ENCODE measurements at places on chromosomes 2 and 18. TPM values are rescaled to one million over a fixed set of nuclear protein-coding genes. Genes with fewer than 3 reads are reported as not detected.

GRCh38 chr2:178895872-178896271, 88.6 kb upstream of the TTN start:
- no peak for ATAC-seq

GRCh38 chr2:148416248-148416647, 228.3 kb upstream of the EPC2 start:
- ATAC-seq: no peak

DNA sequence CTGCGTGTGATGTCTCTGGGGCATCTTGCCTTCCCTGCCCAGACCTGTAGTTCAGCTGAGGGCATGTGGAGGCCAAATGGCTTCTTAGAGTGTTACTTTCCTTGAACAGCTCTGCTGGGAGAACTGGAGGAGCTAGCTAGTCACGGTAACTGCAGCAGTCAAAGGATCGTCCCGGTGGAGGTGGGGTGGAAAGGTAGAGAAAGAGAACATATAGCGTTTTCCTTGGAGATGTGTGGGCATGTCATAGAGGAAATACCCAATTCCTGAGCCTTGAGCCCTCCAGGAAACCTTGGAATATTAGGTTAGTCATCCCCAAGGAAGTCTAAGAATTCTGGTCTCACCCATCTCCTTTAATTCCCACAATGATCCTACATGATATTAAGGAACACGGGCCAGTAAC, 33.5 kb upstream of the IL37 start:
- no peak for ATAC-seq

- ATAC-seq: peak; percentile 79
These were observed 106.4 kb upstream of the NCKAP5 start for GRCh38 chr2:133674433-133675331.

DNA sequence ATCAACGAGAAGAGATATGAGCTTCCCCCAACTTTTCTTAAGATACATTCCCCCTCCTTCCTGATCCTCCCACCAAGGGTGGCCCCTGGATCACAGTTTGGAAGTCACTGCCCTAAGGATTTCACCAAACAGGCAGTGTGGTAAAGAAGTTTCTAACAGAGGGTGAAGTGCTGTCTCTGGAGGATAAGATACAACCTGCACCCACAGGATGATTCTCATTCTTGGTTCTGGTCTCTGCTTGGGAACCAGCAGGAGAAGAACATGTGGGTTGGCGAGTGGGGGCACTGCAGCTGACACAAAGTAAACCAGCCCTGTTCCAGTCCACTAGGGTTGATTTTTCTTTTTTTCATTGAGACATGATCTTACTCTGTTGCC, 9.3 kb downstream of the NFE2L2 start:
- ATAC-seq: no peak

- no peak for ATAC-seq
These were observed 306.2 kb downstream of the ALK start for GRCh38 chr2:29615183-29615582.

GRCh38 chr2:216572582-216573578, 60.3 kb upstream of the IGFBP2 start:
- ATAC-seq: no peak

DNA sequence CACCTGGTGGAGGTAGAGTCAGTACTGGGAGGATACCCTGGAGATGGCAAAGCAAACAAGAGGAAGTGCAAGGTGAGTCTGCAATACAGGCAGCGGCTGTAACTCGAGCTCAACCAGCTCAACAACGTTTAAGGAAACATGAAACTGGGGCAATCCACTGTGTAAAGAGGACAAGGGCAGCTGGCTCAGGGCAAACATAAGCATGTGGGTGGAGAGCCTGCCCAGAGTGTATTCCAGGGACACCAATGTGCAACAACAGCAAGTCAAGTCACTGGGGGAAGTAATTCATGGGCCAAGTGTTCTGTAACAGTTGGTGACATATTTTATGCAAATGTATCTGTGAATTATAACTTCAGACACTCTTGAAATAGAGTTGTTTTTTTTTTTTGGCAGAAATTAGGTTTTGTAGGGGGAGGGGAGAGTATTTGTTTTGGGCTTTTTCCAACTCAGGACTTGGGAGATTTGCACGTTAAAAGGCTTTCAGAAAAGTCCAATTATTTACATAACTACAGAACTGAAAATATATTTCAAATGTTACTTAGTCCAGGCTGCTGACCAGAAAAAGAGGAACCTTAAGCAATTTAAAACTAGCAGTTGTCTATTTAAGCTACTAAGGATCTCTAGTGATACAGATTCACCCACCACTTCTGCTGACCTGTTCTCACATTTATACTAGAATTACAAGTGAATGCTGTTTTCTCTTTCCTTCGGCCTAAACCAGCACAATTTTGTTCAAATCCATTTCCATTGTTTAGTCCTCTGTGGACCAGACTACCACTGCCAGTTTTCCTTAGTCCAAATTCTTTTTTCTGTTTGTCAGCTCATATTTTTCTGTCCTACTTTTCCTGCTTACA, 18.6 kb downstream of the NRXN1 start:
- peak; percentile 43 for ATAC-seq

DNA sequence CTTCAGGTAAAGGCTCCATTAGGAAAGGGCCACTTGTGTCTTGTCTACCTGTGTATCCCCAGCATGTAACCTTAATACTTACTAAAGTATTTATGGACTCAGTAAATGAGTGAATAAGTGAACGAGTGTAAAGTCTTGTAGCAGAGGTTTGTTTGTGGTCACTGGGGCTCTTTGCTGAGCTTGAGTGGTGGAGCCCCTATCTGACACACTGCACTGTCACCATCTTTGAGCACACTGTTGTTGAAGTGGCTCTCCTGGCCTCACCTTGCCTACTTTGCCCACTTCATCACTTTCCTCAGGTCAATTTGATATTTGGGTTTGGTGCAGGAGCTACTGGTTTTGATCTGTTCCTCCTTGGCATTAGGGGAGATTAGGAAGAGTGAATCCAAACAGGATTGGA, 39.3 kb upstream of the ZEB2 start:
- ATAC-seq: no peak

DNA sequence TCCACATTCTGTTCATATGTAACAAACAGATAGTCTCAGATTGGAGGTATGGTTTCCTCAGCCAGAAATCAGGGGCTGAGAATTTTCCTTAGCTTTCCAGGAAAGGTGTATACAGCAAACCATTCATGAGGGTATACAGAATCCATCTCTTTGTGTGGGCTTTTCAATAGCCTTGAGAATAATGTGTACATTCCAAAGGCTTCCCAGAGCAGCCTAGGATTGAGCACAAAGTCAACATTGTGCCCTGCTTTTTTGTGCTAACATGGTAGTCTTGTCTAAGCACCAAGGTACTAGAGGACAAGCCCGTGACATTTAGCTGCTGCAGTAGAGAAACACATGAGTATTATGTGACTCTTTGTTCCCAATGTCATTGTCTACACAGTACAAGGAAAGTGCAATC, 322.1 kb upstream of the TANK start:
- ATAC-seq: no peak

- no peak for ATAC-seq
These were observed 116.2 kb downstream of the STPG4 start for GRCh38 chr2:47038656-47039488.

DNA sequence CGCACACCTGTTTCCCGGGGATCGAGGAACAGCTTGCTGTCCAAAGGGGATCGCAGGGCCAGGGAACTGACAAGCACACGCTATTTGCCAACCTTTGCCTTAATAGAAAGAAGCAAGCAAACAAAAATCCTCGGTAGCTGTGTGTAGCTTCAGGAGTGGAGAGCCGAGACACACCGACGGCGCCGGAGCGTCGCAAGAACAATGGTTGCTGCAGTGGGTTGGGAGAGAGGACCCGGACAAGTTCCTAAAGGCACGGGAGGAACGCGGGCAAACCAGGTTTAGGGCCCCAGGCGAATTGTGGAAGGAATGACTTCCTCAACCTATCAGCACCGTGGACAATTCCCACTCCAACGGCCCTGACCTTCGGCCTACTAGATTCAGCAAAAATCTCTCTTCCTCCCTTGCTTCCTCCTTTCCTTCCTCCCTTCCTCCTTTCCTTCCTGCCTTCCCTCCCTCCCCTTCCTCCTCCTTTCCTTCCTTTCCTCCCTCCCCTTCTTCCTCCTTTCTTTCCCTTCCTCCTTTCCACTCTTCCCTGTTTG, 4.9 kb upstream of the NEUROD1 start:
- no peak for ATAC-seq

DNA sequence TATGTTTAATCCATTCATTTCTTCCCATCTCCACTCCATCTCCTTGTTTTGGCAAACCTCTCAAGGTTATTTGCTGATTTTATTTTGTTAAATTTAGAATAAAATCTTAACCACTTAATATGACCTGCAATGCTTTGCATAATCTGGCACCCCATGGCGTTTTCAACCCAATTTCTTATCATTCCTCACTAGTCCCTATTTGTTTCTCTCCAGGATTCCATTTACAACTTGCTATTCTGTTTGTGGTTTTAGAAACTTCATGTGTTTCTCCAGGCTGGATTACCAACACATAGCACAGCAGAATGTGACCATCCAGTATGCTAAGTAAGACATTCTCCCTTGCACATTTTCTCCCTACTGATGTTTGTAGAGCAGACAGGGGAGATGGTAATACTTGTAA, 749.2 kb upstream of the FSHR start:
- ATAC-seq: no peak

- ATAC-seq: no peak
These were observed 51.7 kb upstream of the ATP5MC3 start for GRCh38 chr2:175233135-175233719.

GRCh38 chr2:18961991-18962421, 372.6 kb upstream of the NT5C1B start:
- ATAC-seq: no peak

- ATAC-seq: peak; percentile 62
These were observed 22.2 kb upstream of the IL1RN start for GRCh38 chr2:113105047-113105785.

DNA sequence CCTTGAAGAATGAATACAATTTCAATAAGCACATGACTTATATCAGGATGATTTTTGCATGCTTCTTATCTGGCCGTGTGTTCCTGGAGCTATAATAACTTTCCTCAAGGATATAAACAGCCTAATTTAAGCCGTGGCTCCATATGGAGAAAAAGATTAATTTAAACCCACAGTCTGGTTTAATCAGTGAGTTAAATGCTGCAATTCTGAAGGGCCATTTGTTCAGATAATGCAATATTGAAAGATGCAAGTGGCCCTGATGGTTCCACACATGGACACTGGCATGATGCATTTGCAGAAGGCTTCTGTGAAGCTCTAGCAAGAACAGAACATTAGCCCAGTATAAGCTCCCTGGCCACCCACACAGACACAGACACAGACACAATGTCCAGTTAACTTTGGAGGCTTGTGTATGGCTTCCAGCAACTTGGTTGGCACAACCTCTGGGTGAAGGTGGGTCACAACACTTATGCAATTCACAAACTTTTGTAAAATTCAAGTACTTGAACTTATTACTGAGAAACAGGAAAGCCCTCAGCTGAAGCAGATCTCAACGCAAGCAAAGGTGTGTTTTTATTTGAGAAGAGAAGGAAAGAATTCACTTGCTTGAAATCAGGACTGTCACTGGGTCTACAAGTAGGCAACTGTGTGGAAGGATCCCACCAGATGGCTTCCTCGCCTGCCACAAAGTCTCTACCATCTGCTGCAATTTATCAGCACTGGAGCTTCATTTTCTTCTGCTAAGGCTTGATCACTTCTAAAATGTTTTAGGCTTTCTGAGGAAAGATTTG, 63.3 kb downstream of the MDH1 start:
- no peak for ATAC-seq

- no peak for ATAC-seq
These were observed 1775.5 kb upstream of the CELF4 start for GRCh38 chr18:39341129-39341528.

DNA sequence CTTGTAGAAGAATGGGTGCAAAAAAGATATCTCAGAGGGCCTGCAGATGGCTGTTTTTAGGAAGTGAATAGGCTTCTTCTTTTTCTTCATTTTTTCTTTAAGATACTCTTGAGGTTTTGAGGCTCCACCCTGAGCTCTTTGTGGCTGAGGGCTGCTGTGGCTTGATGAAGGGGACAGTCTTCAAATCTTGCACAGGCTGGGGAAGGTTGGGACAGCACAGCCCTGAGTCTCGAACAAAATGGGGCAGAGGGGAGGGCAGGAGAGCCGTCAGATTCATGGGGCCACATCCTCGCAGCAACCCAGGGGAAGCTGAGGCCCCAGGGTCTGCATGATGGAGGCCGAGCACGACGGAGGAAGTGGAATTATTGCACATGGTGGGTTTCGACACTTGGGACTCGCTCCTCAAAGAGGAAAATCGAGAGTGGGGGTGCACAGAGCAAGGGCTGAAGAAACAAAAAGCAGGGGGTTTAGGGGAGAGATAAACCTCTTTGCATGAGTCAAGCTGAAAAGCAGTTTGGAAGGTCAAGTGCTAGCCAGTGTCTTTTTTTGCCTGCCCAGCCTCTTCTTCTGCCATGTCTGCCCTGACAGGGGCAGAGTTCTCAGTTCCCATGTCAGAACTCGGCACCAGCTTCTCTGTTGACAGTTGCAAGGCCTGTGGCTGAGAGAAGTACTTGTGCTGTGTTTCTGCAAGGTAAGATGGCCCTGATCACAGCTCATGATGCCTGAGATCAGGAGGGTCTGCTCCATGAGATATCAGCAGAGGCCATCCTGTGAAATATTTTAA, 19.5 kb downstream of the INPP4A start:
- ATAC-seq: no peak

The KCNE4 gene
- 0.37 TPM for total RNA-seq

The SH2D6 gene
- total RNA-seq: 0.41 TPM

The MC2R gene
- 0.05 TPM for total RNA-seq

The LRATD1 gene
- total RNA-seq: 29.5 TPM

The IL37 gene
- not detected for total RNA-seq

The SGPP2 gene
- total RNA-seq: 0.44 TPM

The LOXHD1 gene
- total RNA-seq: 0.26 TPM

Measured in motor neuron (in vitro differentiated cells).